Inflammatory macrophage treated with lipopolysaccharide for 4 hours (primary cell): ENCODE measurements at places on chromosomes 11 and 22.

DNA sequence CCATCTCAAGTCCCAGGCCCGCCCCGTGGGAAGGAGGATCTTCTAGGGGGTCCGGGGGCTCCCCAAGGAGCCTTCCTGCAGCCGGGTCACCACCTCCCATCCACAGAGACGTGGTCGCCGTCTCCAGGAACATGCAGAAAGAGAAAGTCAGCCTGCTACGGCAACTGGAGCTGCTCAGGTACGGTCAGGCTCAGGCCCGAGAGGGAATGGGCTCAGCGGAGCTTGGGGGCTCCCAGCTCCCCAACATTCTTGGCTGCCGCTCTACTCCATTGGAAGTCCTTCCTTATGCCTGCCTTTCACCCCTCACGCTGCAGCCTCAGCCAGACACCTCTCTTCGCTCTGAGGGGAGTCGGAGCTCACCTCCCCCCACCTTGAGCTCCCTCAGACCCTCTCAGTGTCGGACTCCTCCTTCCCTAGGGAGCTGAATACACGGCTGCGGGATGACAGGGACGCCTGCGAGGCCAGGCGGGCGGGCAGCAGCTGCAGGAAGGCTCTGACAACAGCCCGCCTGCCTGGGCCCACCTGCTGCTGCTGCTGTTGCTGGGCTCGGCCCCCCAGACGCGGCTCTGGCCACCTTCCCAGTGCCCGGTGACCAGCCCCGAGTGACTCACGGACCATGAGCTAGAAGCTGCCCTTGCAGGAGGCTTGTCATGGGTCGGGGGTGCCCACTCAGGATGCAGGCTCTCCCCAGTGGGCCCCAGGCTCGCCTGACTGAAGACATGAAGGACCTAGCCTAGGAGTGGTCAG is 1.5 kb upstream of the CD151 start:
- DNase-seq, result no peak

- no peak for DNase-seq
These were observed 17.1 kb downstream of the MARK2 start for GRCh38 chr11:63855975-63856374.

- peak; percentile 12 for DNase-seq
These were observed 28.8 kb upstream of the CPT1A start for GRCh38 chr11:68870470-68870869.

DNA sequence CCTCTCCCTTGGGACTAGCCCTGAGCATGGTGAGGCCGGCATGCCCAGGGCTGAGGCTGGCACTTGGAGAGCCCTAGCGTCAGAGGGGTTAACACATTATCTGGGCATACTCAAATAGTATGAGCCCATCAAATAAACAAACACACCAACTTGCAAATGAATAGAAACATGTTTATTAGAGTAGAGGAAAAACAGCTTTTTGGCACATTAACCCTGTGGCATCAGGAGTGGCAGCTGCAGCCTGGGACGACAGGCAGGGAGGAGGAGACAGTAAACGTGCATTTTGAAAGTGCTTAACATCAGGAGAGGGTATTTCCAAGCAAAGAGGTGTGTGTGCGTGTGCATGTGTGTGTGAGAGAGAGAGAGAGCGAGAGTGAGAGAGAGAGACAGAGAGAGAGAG is 684.9 kb downstream of the NTM start:
- DNase-seq, result no peak
